ENCODE measurements at places on chromosomes 7 and 10. TPM values are rescaled to one million over a fixed set of nuclear protein-coding genes. Genes with fewer than 3 reads are reported as not detected.

The ACTL6B gene
- not detected for total RNA-seq

The MYL10 gene
- total RNA-seq: not detected

The CYP3A7 gene
- total RNA-seq: 0.64 TPM

The SEMA3C gene
- 87.2 TPM for total RNA-seq

DNA sequence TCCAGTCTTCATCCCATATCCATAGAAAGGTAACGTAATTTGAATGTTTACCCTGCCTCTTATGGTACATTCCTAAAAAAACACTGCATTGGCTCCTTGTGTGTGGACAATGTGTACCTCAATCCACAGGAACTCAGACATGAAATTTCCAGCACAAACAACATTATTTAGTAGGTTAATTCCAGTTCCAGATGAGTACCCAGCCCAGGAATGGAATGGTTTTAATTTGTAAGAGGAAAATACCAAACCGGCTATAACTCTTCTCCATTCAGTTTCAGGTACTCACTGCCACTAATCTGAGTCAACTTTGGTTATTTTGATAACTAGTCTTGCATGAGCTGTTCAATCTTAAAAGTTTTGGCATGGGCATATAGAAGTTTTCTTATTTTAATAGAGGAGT is 39.0 kb downstream of the TFPI2 start:
- no peaks in the 10 kb centered on the region for H3K36me3 ChIP-seq
- H3K4me1 ChIP-seq: no peaks in the 10 kb centered on the region
- H3K27me3 ChIP-seq: no peaks in the 10 kb centered on the region
- no peak for DNase-seq
- H3K27ac ChIP-seq: no peak overlapping the region

GRCh38 chr7:628402-628763 is 98.1 kb upstream of the DNAAF5 start:
- DNase-seq: peak; percentile 35
- no peaks in the 10 kb centered on the region for H3K27me3 ChIP-seq
- H3K27ac ChIP-seq: no peak overlapping the region
- H3K4me3 ChIP-seq: no peak overlapping the region

GRCh38 chr7:12235970-12236369 is 24.9 kb downstream of the TMEM106B start:
- H3K4me1 ChIP-seq: no peaks in the 10 kb centered on the region
- no peaks in the 10 kb centered on the region for H3K27me3 ChIP-seq
- no peak for DNase-seq
- peaks cover 10% of the 10 kb centered on the region for H3K36me3 ChIP-seq
- H3K27ac ChIP-seq: no peak overlapping the region
- no peak overlapping the region for H3K4me3 ChIP-seq

All from lung (tissue), 17 donors.